ENCODE measurements at places on chromosomes 4 and X.

GRCh38 chrX:63922221-63922620, 137.2 kb upstream of the ARHGEF9 start:
- DNase-seq, result peak; percentile 70

DNA sequence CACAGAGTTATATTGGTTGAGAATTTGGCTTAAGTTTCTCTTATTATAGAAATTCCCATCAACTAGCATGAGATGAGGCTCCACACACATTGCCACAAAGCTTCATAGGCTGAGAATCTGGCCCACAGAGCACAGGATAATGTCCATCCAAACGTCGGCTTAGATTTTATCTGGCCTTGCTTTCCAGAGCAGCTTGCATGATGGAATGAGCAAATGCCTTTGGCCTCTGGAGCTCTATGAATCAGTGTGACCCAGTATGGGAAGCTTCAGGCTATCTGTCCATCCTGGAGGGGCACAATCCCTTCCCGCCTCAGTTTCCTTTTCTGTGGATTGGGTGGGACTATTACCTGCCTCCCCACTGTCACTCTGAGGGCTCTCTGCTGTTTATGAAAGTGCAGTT, 131.5 kb upstream of the NDP start:
- DNase-seq, result no peak

DNA sequence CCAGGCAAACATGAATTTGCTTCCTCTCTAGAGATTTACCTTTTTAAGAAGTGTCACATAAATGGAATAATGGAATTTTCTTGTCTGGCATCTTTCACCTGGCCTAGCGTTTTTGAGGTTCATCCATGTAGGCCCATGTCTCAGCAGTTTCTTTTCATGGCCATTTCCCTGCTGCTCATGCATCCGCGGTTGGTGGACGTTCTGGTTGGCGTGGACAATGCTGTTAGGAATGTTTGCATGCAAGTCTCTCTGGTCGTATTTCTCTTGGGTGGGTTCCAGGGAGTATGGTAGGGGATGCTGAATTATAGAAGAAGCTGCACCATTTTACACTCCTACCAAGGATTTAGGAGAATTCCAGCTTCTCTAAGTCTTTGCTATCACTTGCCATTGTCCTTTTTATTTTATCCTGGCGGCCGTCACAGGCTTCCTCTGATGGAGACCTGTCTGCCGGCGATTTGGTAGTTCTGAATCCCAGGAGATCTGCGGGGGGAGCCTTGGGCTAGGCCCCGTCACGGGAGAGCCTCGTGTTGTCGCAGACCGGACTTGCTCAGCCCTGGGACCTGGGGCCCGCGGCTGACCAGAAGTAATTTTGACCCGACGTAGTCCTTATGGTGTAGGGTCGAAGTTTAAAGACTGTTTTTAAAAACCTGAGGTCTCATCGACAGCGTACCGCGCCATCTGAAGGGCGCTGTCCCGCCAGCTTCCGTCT, 56.9 kb upstream of the TADA2B start:
- peak; percentile 74 for DNase-seq

DNA sequence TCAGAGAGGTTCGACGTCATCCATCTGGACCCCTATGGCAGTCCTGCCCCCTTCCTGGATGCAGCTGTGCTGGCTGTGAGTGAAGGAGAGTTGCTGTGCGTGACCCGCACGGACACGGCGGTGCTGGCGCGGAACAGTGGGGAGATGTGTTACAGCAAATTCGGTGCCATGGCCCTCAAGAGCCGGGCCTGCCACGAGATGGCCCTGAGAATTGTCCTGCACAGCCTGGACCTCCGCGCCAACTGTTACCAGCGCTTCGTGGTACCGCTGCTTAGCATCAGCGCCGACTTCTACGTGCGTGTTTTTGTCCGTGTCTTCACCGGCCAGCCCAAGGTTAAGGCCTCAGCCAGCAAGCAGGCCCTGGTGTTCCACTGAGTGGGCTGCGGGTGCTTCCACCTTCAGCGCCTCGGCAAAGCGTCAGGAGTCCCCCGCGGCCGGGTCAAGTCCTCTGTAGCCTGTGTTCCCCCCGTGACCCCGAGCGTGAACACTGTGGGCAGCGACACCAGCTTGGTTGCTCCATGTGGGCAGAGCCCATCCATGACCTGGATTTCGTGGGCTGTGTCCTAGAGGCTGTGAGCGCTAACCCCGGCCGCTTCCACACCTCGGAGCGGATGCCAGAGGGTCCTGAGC, 186.7 kb upstream of the SLITRK2 start:
- DNase-seq, result no peak

DNA sequence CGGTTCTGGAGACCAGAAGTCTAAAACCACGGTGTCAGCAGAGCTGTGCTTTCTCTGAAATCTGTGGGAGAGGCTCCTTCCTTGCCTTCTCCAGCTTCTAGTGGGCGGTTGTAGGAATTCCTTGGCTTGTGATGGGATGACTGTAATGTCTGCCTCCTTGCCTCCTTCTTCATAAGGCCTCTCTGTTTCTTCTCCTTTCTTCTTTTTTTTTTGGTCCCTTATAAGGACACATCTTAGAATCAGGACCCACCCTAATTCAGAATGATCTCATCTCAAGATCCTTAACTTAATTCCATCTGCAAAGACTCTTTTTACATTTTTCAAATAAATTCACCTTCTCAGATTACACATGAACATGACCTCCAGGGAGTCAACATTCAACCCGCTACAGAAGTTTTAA, 186.9 kb downstream of the STK32B start:
- DNase-seq, result peak; percentile 72

- DNase-seq, result no peak
These were observed 15.0 kb upstream of the NAT8L start for GRCh38 chr4:2044119-2044485.

GRCh38 chr4:2924286-2924685, 38.9 kb downstream of the NOP14 start:
- DNase-seq, result no peak

- DNase-seq, result peak; percentile 95
These were observed 23.4 kb downstream of the FAM156A start for GRCh38 chrX:52934704-52935469.

- peak; percentile 33 for DNase-seq
These were observed 739.3 kb upstream of the FAM241A start for GRCh38 chr4:111405989-111406388.

GRCh38 chr4:149891426-149891825, 75.8 kb upstream of the IQCM start:
- no peak for DNase-seq

- no peak for DNase-seq
These were observed 239.4 kb upstream of the CTSO start for GRCh38 chr4:156193106-156193505.

DNA sequence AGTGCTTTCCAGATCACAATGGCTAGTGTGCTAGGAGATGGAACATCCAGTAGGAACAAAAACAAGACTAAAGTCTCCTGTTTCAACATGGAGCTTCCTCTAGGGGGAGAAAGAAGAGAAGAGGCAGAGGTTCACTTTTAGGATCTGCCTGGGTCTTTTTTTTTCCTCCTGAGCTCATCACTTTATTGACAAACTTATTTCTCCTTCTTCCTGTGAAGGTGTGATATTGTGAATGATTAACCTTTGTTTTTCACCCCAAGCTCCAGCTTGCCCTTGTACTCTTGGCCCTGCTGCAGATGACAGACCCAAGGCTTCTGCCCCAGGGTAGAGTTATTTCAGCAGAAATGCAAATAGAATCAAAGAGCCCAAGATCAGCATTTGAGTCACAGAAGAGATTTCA, 13.5 kb downstream of the PAGE4 start:
- DNase-seq, result no peak

DNA sequence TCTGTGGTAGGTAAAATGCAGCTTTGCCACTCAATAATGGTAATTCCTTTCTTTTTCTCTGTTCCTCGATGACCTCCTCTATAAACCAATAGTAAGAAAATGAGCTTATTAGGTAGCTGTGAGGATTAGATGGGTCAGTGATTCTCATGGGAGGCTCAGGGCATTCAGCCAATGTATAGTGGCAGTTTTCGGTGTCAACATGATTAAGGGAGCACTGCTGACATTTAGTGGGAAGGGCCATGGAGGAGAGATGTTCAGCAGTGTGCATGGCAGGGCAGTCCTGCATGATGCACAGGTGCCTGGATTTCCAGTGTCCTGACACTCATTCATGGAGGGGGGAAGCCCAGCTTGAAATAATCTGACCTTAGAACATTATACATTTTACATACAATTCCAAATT, 232.8 kb downstream of the PDGFC start:
- DNase-seq, result no peak

- DNase-seq, result peak; percentile 15
These were observed 177.8 kb upstream of the DKK2 start for GRCh38 chr4:107213880-107214279.

- DNase-seq, result no peak
These were observed 627.0 kb upstream of the ATOH1 start for GRCh38 chr4:93201471-93202096.

DNA sequence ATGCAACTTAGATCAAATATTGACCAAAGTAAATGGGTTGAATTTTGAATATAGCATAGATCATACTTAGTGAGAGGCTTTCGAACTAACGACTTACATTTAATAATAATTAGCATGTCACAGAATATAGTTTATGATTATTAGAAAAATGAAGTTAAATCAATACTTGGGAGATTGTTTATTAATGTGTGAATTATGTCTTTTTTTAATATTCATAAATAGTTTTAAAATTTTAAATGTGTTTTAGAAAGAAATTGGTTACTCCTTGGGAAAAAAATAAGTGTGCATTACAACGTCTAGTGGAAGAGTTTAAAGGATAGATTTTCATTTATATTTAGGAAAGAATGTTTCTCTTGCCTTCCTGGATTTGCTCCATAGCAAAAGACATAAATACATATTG, 7.3 kb downstream of the FGA start:
- no peak for DNase-seq

DNA sequence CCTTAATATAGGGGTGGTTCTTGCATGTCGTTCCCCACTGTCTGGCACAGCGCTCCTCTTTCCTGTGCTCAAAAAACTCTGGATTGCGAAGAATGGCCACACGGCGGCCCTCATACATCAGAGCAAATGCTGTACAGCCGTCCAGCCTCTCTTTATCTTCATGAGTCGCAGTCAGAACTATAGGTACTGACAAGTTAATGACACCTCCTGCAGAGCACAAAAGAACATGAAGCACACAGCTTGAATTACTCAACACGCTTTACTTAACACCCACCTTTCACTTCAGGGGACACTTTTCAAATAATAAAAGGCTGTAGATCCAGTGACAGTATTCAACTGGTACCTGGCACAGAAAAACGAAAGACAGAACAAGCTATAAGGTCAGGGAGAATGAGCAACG, 65.3 kb downstream of the PAPSS1 start:
- no peak for DNase-seq

GRCh38 chr4:159210975-159211374, 108.1 kb downstream of the RAPGEF2 start:
- DNase-seq, result no peak

Data from GM23248 (cell line).